ENCODE measurements at places on chromosomes 5 and 9.

DNA sequence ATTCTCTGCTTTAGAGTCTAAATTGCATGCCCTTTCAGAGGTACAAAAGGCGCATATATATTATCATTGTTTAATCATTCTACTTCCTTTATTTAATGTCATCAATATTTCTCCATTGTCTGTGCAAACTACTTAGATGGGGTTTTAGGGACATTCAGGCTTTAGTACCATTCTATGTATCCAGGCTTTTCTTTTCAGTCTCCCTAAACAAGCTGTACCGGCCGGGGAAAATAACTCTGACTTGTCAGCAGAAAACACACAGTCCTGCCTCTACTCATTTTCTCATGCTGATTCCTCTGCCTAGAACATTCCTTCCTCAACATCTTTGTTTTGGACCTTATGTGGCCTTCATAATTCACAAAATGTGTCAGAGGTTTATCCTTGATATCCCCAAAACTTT is 392.1 kb upstream of the DAB2 start:
- DNase-seq, result no peak

DNA sequence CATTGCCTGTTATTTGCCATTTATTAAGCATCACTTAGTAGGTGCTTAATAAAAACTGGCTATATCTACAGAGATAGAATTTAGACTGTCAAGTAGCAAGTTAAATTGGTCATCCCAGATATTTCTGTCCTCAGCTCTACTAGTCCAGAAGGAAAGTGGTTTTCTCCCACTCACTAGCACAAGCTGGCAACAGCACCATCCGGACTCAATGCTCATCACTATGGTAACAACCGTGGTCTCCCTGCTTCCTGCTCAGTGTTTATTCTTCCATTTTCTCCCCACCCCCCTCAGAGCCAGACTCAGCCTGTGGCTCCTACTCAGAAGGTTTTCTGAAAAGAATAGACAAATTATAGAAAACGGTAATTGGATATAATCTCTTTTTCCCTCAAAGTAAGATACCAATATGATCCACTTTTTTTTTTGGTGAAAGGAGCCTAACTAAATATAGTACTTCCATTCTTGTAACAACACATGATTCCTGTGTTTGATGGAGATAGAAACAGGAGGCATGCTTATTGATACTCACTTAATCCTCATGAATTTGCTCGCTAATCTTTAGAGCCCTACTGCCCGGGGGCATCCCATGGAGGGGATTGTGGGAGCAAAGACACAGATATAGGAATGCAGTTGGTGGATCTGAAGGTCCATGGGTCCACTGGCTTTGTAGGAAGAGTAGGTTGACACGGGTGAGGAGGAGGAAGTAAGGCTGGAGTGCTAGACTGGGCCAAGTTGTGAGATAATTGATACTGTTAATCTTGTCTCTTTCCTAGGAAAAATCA is 191.4 kb downstream of the MAN2A1 start:
- no peak for DNase-seq

GRCh38 chr9:7366121-7366520 is 433.5 kb downstream of the DMAC1 start:
- DNase-seq, result no peak

DNA sequence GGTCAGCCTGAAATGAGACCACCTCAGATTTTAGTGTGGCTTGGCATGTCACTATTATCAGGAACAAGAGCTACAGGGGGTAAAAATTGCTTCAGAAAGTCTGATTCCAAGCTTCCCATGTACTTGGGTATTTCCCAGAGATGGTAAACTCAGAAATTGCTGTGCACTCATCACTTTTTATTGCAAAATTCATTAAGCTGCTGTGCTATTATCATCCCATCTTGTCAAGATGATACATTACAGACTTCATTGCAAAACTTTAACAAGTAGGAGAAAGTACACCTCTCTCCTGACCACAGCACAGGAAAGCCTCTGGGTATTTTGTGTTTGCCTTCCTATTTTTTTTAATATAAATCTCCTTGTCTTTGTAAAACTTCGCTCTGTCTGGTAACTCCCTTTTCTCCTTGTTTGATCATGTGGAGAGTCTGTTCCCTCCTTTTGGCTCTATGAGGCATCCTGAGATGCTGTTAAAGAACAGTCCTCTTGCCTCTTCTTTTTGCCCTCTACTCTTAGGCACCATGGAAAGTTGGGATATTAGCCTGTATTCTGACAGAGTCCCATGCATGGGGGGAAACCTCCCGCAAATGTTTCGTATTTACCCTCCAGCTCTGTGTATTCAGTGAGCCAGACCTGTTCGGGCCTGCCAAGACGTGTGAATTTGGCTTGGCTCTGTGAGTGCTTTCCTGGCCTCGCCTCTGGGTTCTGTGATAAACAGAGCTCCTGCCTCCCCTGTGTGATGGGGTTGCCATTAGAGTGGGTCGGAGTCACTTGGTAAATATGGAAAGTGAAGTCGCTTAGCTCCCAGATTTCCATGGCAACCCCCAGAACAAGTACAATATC is 260.7 kb downstream of the NR3C1 start:
- peak; percentile 75 for DNase-seq

GRCh38 chr5:89053547-89053946 is 170.6 kb upstream of the MEF2C start:
- DNase-seq, result no peak

- no peak for DNase-seq
Measured at GRCh38 chr5:14038341-14038959, 94.0 kb upstream of the DNAH5 start.

GRCh38 chr5:178536541-178537466 is 53.4 kb downstream of the COL23A1 start:
- no peak for DNase-seq

DNA sequence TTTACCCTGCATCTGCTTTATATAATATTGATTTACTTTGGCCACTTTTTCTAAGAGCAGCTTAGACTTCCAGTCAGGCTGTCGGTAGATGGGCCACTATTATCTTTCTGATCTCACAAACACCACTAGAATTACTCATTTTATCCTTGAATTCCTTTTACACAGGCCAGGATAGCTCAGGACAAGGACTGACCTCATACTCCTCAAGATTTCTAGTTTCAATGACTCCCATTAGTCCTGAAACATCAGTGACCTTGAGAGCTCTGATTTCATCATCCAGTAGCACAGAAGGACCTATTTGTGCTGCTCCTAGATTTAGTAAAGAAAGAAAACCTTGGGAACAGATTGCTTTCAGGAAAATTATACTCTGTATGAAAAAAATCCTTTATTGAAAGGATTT is 727.9 kb upstream of the PTPRD start:
- DNase-seq, result no peak

- peak; percentile 74 for DNase-seq
Measured at GRCh38 chr9:114405294-114406034, 17.7 kb upstream of the AKNA start.

DNA sequence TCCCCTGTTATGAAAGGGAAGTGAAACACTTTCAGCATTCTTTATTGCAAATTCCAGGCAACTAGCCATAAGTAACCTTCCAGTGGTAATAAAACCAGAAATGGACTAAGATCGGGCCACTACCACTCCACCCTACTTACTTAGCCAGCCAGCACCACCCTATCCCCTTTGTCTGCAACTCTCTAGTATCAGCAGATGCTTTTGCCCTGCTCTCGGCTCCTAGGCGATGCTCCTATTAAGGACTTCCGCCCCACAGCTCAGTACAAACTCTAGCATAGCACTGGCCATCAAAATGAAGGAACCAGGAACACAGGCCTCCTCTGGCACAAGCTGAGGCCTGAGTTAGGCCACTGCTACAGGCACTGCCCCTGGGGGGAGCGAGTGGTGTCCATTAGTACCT is 81.2 kb downstream of the GLDC start:
- no peak for DNase-seq

GRCh38 chr5:178590924-178591423 is 781 bp upstream of the COL23A1 start:
- DNase-seq, result no peak

DNA sequence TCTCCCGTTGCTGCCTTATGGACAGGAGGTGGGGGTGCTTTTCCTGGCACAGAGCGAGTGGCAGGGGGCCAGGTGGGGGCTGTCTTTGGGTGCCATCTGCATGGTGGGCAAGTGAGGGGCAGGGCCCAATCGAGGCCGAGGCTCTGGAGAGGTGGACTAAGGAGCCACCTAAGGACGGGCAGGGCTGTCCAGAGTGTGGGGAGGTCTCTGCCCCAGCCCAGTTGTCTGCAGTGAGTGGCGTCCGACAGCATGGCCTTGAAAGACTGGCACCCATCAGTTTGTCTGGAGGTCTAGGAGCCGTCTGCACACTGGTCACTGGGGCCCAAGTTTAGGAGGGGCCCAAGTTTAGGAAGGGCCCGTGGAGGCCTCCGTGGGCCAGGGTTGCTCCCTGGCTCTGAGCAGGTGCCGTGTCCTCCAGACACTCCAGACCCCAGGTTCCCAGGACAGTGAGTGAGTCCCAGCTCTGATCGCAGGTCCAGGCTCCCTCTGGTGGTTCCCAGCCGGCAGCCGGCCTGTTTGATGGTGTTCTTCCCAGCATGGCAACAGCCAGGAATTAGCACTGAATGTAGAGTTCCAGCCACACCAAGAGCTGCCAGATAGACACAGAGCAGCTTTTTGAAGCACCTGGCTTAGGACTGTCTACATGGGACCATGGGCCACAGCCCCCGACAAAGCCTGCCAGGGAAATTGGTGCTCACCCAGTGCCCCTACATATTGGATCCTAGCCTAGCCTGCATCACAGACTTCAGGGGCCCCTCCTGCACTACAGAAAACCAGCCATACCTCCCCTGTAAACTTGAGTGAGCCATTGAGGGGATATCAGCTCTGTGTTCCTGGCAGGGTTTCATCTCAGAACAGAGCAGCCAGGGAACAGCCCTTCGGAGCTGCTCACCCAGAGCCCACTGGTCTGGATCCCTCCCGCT is 120.9 kb downstream of the WNK2 start:
- DNase-seq, result peak; percentile 72

DNA sequence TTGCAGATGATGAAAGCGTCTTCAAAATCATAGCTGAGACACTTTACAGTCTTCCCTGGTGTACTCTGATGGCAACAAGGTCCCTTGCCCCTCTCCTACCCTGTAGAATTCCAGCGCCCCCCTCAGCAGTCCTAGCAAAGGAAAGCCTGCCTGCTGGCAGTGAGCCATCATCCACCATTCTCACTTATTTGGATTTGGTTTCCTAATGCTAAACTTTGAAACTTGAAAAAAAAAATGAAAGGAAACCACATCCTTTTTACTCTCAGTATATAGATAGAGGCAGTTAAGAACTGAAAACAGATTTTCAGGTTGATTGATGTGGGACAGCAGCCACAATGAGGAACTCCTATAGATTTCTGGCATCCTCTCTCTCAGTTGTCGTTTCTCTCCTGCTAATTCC is at the start of gene GZMA:
Gene GZMA, plus strand, starts transcription at position 299 of the 400 bp plus-strand sequence. Its CDS starts 37 bp downstream, at position 336.
- no peak for DNase-seq

DNA sequence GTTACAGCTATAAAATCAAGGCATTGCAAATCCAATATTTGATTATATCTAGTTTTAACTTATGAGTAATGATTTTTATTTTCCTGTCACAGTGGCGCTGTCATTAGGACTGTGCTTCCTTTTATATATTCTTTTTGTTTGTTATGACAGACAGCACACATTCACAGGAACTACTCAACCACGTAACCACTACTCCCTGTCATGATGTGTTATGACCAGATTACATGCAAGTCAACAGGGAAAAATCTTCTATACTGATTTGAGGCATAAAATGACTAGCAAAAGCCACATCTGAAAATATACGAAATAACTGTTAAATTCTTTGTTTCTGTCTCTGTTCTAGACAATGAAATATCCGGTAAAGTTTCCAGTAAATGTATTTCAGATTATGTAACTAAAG is 25.4 kb downstream of the SREK1 start:
- no peak for DNase-seq

GRCh38 chr5:42583322-42583721 is 160.1 kb downstream of the GHR start:
- peak; percentile 50 for DNase-seq

GRCh38 chr5:141260458-141261237 is 15.5 kb downstream of the PCDHB15 start:
- no peak for DNase-seq

DNA sequence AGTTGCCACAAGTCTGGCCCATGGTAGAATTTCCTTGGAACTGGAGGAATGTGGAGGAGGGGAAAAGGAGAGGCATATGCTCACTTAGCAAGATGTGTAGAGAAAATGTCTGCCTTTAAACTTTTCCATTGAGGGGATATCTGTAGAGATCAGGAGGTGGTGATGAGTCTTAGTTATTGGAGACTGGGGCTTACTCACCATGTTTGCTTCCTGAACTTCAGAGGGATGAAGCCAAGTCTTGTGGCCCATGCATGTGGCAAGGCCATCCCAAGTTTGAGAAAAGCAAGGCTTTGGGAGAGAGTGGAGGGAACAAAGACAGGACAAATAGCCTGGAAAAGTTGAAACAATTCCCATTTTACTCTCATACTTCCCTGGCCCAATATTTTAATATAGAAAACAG is 124.5 kb downstream of the GDNF start:
- no peak for DNase-seq

GRCh38 chr5:124806373-124807077 is 60.1 kb upstream of the ZNF608 start:
- peak; percentile 83 for DNase-seq

GRCh38 chr5:33809936-33810335 is 81.9 kb downstream of the ADAMTS12 start:
- DNase-seq, result no peak

DNA sequence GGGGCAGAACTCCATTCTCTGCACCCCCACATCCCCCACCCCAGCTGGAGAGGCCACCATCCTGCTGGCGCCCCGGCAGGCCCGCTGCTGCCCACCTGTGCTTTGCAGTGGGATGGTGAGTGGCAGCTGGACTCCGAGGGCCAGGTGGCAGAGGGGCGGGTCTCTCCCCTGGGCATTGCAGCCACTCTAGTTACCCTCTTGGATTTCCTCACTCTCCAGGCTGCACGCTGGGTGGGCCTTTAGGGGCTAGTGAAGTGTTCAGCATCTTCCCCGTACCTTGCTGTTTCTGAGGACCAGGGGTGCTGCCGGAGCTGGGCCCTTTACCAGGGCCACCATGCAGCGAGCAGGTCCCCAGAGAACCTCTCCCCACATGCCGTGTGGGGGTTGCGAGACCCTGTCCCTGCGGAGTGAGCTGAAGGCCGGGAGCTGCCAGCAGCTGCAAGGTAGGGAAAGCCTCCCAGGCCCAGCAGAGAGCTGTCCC is 88.4 kb upstream of the SH3PXD2B start:
- no peak for DNase-seq

DNA sequence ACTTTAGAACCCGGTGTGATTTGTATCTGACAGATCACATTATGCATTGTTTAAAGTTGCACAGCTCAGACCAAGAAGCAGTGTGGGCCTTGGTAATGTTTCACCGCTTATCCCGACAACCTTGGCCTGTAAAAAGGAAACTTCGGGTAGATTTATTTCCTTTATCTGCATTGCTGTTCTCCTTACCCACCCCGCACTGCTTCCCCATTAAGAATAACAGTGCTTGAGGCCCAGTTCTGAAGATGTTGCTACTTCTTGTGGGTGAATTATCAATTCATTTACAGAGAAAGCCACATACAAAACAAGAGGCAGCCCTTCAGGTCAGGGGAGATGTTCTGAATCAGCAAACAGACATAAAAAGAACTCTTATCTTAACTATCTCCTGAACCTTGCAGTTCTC is 8.4 kb downstream of the SMARCA2 start:
- no peak for DNase-seq

Measured in Right ventricle myocardium superior (tissue), 1 donor.